ENCODE measurements at places on chromosomes 3 and 15. TPM values are rescaled to one million over a fixed set of nuclear protein-coding genes. Genes with fewer than 3 reads are reported as not detected.

DNA sequence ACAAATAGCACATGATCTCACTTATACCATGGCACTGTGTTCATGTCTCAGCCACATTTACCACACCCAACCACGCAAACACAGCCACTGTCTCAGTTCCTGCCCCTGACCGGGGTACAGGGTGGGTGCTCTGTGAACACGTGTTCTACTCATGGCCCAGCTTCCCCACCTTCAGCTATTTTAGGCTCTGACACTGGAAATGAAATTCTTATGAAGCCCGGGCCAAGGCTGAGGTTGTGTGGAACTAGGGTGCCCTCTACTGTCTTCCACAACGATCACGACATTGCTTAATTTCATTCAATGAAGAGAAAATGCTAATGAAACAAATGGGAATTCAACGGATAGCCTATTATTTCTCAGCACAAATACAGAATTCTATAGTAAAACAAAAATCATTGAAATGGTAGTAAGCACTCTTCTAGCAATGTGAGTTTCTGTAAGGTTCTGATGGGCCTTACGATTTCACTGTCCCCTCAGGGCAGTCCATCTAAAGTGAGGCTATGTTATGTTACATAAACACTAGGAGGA is 2.1 kb upstream of the GABRA5 start:
- no peak for DNase-seq
- H3K27me3 ChIP-seq: peaks cover 27% of the 10 kb centered on the region
- no peaks in the 10 kb centered on the region for H3K4me1 ChIP-seq
- no peak overlapping the region for H3K27ac ChIP-seq
- no peaks in the 10 kb centered on the region for H3K36me3 ChIP-seq

- peaks cover 2% of the 10 kb centered on the region for H3K27me3 ChIP-seq
- peak; percentile 21 for DNase-seq
- H3K27ac ChIP-seq: no peak overlapping the region
- H3K4me3 ChIP-seq: no peak overlapping the region
These were observed 8.1 kb downstream of the KLF15 start for GRCh38 chr3:126349071-126349470.

DNA sequence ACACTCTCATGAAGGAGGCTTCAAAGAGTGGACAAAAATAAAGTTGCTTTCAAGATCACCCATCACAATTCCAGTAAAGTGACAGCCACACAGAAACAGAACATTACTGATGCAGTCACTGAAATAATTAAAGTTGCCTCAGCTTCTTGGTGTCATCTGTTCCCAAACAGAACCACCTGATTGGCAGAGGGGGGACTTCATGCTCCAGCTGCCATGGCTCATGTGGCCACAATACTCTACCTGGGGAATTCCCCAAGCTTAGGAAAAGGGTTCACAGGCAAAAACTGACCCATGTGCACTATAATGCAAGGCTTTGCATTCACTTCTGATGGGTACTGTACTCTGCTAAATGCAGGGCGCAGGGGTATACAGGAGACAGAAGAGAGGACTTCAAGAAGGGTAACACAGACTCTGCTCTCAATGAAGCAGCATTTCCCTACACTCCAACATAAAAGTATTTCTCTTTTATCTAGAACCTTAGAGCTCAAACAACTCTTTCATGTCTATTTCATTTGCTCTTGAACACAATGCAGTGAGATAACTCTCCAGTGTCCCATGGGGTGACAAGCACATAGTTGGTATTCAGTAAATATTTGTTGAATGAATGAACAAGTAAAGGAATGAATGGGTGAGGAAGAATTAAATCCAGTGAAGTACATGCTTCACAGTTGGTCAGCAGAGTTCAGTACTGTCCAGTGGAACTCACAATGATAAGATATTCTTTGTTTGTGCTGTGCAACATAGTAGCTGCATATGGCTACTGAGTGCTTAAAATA is 8.6 kb upstream of the CTNNB1 start:
- H3K36me3 ChIP-seq: no peaks in the 10 kb centered on the region
- peaks cover 35% of the 10 kb centered on the region for H3K27me3 ChIP-seq
- H3K4me1 ChIP-seq: peaks cover 2% of the 10 kb centered on the region
- no peak overlapping the region for H3K4me3 ChIP-seq
- no peak overlapping the region for H3K27ac ChIP-seq

DNA sequence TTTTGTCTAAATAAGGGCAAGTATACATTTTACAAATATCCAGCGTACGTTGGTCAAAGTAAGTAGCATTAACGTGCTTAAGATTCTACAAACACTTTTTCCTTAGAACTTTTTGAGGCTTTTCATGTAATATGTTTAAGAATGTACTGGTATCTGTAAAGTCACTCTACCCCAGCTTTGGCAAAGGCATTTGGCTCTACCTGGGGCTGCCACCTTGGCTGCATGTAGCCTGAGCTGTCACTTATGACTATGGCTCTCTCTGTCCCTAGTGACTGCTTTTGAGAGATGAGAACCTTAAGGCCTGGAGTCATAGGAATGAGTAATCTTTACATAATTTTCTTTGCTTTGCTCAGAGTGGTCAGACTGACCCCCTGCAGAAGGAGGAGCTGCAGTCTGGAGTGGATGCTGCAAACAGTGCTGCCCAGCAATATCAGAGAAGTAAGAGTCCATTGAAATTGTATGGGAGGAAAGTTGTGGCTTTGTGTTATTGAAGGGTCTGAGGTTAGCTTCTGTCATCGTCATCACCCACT is 61.2 kb downstream of the IQGAP1 start:
- H3K27ac ChIP-seq: no peak overlapping the region
- H3K4me3 ChIP-seq: no peak overlapping the region
- peaks cover 46% of the 10 kb centered on the region for H3K36me3 ChIP-seq

HRG gene
- not detected for total RNA-seq

PIGZ gene
- total RNA-seq: 1.4 TPM

GHSR gene
- not detected for total RNA-seq
